ENCODE measurements at places on chromosomes 5 and 9.

DNA sequence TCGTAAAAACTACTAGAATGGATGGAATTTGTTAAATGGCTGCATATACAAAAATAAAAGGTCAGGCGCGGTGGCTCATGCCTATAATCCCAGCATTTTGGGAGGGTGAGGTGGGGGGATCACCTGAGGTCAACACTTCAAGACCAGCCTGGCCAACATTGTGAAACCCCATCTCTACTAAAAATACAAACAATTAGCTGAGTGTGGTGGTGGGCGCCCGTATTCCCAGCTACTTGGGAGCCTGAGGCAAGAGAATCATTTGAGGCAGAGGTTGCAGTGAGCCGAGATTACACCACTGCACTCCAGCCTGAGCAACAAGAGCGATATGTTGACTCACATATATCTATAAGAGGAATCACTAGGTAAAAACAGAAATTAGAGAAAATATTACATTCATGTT is 9.3 kb upstream of the GPR150 start:
- no peak for DNase-seq

DNA sequence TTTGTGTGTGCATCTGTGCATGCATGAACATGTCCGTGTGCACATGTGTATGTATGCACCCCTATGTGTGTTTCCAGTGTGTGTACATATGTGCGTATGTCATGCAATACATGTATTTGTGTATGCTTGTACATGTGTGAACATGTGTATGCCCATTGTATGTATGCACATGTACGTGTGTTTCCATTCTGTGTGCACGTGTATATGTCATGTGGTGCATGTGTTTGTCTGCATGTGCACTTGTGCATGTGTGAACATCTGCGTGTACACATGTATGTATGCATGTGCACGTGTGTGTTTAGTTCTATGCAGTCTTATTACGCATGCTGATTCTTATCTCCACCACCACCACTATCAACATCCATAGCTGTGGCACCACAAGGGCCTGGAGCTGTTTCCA is 403.5 kb upstream of the IRX4 start:
- DNase-seq = no peak

GRCh38 chr5:53350991-53351770 is 129.2 kb upstream of the FST start:
- DNase-seq = no peak

- DNase-seq = no peak
Measured at GRCh38 chr9:2939368-2939767, 95.5 kb upstream of the PUM3 start.

- DNase-seq = no peak
Measured at GRCh38 chr5:149271195-149271715, 404 bp upstream of the AFAP1L1 start.

DNA sequence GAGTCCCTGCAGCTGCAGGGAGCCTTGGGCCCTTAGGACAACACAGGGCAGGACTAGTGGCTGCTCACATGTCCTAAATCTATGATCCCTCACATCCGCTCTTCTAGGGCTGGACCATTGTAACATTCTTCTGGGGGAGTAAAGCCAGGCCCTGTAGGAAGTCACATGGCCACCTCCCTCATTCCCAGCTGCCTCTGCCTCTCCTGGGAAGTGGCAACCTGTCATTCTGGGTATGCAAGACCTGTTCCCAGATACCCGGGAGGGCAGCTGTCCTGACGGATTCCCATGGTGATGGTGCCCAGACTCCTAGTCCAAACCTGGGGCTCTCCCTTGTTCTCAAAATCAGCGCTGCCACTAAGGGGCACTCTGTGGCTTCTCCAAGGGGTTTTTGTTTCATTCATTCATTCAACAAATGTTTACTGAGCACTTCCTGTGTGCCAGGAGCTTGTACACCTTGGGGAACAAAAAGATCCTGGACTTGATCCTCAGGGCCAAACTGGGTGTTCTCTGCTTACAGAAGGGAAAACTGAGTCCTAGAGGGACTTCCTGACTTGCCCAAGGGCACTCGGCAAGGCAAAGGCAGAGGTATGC is 85.6 kb downstream of the PSD2 start:
- no peak for DNase-seq

DNA sequence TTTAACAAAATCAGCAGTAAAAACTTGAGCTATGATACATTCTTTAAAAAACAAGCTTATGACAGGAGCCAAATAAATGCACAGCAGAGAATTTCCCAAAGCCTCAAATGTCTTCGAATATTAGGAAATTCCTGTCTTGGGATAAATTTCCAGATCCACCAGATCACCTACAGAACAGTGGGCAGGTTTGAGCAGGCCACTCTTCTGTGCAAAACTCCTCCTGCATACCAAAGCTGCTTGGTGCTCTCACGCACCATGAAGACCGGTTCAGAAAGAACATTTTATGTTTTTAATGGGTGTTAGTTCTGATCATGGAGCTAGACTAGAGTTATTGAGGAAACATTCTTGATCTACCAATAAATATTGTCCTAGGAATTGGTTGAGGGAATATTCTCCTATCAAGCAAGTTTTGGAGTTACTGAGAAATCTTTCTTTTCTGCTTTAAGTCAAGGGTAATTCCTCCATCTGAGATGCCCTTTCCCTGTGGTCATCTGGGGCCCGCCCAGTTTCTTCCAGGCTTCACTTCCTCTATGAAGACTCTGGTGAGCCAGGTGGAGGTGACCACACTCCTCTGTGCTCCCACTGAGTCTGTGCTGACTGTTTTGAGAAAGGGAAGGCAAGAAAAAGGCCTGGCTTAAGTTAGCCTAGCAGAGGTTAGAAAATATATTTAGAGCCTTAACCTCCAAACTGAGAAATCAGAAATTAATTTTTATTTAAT is 17.9 kb downstream of the TNFSF15 start:
- no peak for DNase-seq
